ENCODE measurements at places on chromosomes 6 and 20.

DNA sequence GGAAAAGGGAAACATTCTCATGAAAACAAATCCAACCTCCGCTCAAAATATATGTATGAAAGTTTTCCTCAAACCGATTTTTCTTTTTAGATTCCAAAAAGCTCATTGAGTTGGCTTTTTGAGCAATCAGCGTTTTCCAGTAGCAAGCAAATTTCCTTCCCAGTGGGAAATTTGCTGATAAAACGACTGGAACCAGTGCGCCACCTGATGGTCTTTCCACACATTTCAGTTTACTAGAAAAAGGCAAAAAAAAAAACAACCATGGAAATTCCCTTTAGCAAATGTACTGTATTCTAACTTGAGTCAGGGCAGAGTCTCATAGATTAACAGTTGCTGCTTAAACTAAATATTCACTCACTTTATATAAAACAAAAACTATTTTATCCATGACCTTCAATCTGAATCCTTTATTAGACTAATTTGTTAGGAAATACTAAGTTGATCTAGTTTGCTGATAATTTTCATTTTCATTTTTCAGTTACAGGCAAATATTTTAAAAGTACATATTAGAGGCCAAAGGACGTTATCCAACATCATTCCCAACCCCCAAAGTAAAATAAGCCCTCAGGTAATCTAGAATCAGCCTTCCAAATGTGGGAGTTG, 271.5 kb downstream of the FOXA2 start:
- DNase-seq = no peak

GRCh38 chr6:79034865-79035264, 43.2 kb downstream of the PHIP start:
- no peak for DNase-seq

DNA sequence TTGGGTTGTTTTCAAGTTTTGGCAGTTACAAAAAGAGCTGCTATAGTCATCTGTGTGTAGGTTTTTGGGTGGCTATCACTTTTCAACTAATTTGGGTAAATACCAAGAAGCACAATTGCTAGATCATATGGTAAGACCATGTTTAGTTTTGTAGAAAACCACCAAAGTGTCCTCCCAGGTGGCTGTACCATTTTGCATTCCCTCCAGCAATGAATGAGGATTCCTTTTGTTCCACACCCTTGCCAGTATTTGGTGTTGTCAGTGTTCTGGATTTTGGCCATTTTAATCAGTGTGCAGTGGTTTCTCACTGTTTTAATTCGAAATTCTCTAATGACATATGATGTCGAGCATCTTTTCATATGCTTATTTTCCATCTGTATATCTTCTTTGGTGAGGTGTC, 457.5 kb upstream of the ARID1B start:
- no peak for DNase-seq

- no peak for DNase-seq
Measured at GRCh38 chr20:48632017-48632824, 195.6 kb downstream of the PREX1 start.

DNA sequence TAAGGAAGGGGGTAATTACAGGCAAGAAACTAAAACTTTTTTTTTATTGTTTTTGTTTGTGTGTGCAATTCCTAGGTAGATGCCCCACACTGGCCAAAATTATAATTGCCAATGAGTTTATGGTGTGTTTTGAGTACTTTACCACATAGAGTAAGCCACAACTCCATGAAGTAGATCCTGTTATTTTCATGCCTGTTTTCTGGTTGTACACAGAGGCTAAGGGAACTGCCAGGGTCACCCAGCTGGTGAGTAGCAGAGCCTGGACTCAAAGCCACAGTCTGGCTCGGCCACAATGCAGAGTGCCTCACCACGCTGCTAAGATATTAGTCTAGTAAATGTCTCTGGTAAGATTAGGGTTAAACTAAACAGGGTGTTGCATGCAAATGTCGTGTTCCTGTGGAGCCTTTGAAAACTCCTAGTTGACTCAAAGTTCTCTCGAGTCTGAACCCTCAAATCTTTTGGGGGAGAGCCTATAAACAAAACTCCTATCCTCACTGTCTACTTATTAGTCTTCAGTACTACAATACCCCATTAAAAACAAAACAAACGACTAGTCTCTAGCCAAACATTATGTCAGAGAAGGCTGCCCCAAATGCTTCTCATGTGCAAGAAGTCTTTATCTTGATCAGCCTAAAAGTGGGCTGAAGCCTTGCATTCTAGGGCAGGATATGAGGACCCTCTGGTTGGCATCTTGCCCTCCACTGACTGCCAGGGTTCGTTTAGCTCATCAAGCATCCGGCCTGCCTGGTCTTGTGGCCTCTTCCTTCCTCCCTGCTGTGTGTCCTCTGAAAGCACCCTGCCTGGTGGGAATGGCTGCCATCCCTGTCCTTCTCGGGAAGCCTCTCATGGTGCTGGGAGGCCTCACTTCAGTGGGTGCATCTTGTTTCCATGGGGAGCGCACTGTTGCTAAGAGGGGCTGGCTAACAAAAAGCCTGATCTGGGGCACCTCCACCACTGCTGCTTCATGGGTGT, 4.2 kb downstream of the DUSP22 start:
- DNase-seq = no peak

DNA sequence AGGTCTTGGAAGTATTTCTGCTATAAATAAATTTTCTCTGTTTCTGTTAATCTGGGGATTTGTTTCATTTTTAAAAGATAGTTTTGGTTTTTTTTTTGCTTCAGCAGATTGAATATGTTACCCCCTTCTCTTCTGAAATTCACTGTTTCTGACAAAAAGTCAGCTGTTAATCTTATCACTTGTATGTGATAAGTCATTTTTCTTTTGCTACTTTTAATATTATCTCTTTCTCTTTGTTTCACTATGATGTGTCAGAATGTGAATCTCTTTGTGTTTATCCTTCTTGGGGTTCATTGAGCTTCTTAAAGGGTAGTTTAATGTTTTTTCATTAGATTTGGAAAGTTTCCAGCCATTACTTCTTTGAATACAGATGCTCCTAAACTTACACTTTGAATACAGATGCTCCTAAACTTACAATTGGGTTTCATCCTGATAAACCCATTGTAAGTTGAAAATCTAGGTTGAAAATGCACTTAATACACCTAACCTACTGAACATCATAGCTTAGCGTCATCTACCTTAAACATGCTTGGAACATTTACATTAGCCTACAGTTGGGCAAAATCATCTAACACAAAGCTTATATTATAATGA, 154.2 kb upstream of the COL21A1 start:
- no peak for DNase-seq

- no peak for DNase-seq
Measured at GRCh38 chr6:154447954-154448353, 62.5 kb downstream of the CNKSR3 start.
